ENCODE measurements at places on chromosomes 5 and 9.

DNA sequence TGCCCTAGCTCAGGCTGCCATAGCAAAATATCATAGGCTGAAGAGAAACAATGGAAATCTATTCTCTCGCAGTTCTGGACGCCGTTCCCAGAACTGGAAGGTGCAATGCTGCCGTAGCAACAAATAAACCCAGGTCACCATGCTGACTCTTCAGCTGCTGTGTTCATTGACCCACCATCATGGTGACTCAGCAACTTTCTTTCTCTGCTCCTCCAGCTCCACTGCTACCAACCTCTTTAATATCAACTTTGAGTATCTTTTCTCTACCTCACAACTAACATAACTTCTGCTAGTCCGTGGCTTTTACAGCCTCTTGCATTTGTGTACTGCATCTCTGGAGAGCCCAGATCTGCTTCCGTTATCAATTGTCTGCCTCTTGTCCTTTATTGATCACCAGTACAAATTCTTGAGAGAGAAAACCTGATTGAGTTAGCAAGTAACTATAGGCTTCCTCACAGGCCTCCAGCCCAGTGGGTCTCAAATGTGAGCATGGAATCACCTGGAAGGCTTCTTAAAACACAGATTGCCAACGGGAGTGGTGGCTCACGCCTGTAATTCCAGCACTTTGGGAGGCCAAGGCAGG lies 47.3 kb upstream of the SLC30A5 start:
- DNase-seq, result no peak

- no peak for DNase-seq
Observed at GRCh38 chr9:126642839-126643238, 29.1 kb downstream of the LMX1B start.

- no peak for DNase-seq
Observed at GRCh38 chr9:97406620-97407177, 5.2 kb upstream of the TDRD7 start.

- no peak for DNase-seq
Observed at GRCh38 chr5:119347991-119348390, 7.8 kb upstream of the TNFAIP8 start.

- DNase-seq, result no peak
Observed at GRCh38 chr5:174402222-174402812, 322.1 kb upstream of the MSX2 start.

DNA sequence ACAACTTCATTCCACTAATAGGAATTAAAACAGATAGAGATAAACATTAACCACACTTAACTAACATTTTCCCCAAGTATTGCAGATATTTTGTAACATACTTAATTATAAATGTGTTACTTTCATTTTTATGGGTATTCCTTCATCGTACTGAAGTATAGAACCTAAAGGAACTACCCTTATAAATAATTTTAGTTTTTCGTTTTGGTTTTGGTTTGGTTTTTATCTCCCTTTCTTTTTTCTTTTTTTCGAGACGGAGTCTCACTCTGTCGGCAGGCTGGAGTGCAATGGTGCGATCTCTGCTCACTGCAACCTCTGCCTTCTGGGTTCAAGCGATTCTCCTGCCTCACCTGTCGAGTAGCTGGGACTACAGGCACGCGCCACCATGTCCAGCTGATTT lies 60.1 kb upstream of the LMNB1 start:
- DNase-seq, result no peak

DNA sequence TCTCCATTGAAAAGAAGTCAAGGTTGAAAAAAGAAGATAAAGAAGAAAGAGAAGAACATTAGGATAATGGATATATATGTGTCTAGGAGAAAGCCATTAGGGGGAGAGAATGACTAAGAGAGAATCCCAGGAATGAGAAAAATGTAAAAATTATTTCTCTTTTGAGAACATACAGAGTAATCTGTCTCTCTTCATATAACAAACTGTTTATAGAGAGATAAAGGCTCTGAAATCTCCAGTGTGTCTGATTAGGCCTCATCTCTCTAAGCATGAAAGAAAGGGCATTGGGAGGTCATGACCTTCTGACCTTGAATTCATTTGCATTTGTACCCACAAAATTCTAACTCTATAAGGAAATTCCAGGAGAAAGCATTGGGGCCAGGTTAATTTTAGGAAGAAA lies 3.5 kb upstream of the MPDZ start:
- DNase-seq, result no peak

GRCh38 chr5:62029303-62029702 lies 276.7 kb upstream of the KIF2A start:
- no peak for DNase-seq

- no peak for DNase-seq
Observed at GRCh38 chr9:137312852-137313325, 10.8 kb upstream of the NRARP start.

GRCh38 chr9:87882627-87883026 lies at the start of gene SPATA31E1:
Gene SPATA31E1, plus strand, starts transcription at chr9:87882877. Its CDS starts 15 bp downstream, at chr9:87882892.
- DNase-seq, result no peak

DNA sequence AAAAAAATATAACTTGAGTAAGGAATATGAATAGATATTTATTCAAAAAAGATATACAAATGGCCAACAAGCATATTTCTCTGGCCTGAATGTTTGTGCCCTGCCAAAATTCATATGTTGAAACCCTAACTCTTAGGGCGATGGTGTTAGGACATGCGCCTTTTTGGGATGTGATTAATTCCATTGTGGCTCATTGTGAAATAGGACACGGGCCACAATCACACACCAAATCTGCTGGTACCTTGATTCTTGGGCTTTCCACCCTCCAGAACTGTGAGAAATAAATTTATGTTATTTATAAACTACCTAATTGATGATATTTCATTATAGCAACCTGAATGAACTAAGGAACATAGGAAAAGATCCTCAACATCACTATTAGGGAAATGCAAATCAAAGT lies 5.7 kb upstream of the IFNA21 start:
- no peak for DNase-seq

All from nephron progenitor cell (in vitro differentiated cells).